ENCODE measurements at places on chromosomes 12 and 14.

DNA sequence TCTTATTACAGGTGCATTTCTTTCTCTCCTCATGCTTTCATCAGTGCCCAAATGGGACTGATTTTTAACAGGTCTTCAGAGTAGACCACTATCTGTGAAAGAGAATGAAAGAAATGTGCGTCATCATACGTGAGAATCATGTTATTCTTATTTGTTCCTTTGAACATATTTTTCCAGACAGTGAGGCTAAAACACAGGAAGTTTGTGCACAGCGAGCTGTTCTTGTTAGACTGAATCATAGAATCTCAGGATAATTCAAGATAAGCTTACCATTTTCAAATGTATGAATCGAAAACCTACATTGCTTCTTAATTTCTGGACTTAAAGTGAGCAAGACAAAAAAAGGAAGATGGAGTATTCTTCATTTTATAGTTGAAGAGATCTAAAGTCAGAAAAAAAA lies 383.1 kb downstream of the EGLN3 start:
- no peak for DNase-seq

- no peak for DNase-seq
These were observed 5.5 kb upstream of the TMEM132D start for GRCh38 chr12:129909051-129910020.

DNA sequence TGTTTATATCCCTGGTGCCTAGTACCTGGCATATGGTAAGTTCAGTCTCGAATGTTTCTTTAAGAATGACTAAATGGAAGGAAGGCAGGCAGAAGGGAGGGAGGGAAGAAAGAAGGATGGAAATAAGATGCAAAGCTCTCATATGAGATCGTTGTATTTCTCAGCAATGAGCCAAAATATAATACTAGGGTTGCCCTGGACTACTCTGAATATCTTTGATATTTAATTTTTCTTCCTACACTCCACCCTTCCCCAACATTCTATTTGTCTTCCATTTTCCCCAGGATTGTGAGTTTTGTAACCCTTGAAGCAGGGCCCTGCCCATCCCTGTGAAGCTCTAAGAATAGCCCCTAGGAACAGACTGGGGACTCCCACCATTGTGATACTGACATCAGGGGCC lies 43.9 kb downstream of the GUCY2C start:
- DNase-seq: no peak

- DNase-seq: peak; percentile 79
These were observed 713 bp downstream of the FRMD6 start for GRCh38 chr14:51652168-51653078.

DNA sequence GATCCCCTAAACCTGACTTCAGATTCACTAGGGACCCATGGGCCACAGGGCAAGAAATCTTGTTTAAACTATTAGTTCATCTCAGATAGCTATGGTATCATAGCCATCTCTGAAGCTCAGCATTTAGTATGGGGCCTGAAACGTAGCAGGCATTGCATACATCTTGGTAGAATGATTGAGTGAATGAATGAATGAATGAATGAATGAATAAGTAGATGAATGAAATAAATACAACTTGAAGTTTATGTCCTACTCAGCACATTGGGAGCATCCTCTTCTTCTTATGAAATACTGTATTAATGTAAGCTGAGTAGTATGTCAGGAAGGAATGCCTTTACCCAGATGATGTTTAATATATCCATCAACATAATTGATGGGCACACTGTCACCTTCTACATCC lies 175.4 kb upstream of the EEA1 start:
- no peak for DNase-seq

GRCh38 chr14:94601884-94602391 lies 10.3 kb upstream of the SERPINA3 start:
- DNase-seq: no peak

All from NCI-H1105 (cell line).